Fibroblast of skin of back (primary cell): ENCODE measurements at places on chromosomes 5 and 9.
A peak's percentile ranks its signal among the peaks of the same experiment; 100 is the strongest.

DNA sequence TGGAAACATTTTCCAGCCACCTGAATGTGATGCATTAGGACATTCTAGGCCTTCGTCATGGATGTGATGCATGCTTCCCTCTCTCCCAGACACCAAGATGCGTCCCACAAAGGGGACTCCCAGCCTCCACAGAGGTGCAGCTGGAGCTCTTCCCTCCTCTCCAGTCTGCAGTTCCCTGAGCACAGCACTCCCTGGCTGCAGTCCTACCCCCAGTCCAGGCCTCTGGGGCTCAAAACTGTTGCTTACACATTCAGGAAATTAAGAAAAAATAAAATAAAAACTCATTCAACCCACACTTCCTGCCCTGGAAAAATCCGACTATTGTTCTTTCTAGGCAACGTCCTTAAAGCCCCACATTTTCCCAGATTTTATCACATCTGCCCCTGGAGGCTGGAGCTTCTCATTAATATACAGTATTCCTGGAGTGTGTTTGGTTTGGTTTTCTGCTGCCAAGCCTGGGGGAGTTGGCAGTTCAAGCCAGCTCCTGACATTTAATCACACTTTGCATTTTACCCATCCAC lies 78.4 kb upstream of the ICE1 start:
- no peak for DNase-seq

DNA sequence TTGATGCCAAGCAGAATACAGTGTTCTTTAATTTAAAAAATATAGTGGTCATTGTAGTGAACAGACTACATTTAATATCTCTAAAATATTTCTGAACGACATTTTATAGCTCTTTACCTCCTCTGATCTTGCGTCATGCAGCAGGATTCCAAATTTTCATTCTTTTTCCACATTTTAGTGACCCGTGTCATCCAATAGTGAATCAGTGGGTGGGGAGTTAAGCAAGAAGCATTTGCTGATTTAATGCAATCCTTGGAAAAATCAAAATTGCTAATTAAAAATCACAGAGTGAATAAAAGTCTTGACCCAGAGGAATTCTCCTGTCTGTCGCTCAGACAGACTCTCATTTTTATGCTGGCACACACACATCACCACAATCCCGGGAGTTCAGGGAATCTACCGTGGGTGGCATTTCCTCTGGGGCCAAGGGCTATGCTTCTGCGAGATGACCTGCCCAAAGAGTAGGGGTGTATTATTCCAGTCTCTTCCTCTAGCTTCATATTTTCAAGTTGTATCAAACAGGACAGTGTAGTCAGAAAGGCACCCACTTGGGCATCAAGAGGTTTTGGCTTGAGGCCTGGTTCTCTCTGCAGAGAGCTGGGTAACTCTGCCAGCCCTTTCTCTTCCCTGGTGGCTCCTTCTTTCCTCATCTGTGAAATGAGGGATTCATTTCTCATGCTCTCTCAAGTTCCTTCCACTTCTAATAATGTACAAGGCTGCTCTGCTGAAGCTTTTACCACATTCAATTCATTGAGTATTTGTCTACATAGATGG lies 24.8 kb upstream of the OTP start:
- peak; percentile 23 for DNase-seq

DNA sequence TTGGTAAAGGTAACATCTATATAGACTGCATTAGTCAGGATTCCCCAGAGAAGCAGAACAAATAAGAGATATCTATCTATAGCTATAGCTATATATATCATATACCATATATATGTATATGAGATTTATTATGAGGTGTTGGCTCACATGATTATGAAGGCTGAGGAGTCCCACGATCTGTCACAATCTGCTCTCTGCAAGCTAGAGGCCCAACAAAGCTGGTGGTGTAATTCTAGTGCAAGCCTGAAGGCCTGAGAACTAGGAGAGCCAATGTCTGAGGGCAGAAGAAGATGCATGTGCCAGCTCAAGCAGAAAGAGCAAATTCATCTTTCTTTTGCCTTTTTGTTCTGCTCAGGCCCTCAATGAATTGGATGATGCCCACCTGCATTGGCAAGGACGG lies 102.2 kb upstream of the PLPPR1 start:
- no peak for DNase-seq

GRCh38 chr5:50967009-50967562 lies 300.6 kb downstream of the PARP8 start:
- no peak for DNase-seq

GRCh38 chr9:29012911-29013310 lies 1439.6 kb upstream of the C9orf72 start:
- no peak for DNase-seq

DNA sequence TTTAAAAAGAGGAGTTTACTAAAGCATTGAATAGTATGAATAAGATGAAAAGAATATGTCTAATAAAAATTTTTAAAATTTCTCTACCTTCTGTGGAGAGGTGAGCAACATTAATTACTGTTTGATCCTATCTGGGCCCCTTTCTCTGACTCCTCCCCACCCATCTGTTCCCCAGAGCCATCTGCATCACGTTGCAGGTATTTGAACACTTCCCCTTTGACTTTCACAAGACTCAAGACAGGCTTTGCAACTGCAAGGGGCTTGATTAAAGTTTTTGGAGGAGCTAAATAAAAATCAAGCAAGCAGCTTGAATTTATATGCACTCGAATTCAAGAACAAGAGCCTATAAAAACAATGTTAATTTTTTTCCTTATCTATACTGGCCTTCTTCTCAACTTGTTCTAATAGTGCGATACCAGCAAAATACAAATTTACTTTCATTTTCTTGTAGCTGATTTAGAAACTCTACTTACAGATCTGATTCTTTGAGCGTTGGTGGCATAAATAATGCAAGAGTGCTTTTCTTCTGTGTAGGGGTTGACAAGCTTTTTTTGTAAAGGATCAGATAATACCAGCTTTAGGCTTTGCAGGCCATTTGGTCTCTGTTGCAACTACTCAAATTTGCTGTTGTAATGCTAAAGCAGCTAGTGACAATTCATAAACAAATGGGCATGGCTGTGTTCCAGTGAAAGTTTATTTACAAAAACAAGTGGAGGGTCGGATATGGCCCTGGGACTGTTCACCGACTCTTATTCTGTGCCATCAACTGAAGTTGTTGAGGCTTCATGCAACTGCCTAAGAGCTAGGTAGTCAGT lies 21.2 kb downstream of the TXNDC8 start:
- no peak for DNase-seq

GRCh38 chr9:33233626-33234342 lies 6.2 kb upstream of the SPINK4 start:
- DNase-seq: peak; percentile 90

DNA sequence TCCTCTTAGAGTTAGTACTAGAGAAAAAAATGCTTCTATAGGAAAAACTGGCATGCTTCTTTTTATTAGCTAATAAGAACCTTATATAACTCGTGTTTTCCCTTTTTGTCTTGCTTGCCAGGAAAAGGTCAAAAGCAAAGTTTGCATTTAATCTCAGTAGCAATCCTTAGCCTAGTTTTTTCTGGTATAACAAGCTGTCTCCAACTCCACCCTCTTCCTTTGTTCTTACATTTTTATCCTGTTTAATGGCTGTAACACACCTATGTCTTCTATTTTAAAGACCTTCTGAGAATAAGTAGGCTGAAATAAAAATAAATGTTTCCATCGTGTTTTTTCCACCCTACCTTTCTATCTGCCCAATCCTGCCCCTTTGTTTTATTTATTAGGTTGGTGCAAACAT lies 158.3 kb downstream of the SNCAIP start:
- no peak for DNase-seq

DNA sequence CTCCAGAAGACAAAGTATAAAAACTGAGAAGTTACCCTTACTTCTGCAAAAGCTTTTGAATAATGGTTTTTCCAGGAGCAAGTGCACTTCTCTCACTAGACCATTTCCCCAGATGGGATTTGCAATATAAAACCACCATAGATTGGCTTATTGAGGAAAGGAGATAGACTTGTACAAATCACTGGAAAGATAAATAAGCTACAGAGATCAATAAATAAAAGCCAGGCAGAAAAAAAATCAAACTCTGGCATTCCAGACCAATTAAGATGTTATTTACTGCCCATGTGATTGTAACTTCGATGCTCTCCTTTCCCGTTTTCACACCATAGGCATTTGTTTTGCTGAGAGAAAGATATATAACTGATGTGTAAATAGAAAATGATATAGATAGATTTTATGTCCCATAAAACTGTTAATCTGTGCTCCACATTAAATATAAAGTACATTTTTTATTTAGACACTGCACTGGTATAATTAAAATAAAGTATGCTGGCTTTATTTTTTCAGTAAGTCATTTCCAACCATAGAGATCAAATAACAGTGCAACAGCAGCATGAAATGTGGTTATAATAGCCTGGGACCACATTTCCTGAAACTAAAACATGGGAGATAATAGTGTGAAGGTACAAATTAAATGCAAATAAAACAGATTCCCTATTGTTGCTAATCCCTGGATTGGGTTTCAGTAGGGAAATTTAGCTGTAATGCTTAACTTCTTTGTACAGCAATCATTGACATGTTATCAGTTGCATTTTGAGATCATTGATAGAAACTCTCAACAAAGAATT lies 177.7 kb downstream of the NR2F1-AS1 start:
- no peak for DNase-seq

DNA sequence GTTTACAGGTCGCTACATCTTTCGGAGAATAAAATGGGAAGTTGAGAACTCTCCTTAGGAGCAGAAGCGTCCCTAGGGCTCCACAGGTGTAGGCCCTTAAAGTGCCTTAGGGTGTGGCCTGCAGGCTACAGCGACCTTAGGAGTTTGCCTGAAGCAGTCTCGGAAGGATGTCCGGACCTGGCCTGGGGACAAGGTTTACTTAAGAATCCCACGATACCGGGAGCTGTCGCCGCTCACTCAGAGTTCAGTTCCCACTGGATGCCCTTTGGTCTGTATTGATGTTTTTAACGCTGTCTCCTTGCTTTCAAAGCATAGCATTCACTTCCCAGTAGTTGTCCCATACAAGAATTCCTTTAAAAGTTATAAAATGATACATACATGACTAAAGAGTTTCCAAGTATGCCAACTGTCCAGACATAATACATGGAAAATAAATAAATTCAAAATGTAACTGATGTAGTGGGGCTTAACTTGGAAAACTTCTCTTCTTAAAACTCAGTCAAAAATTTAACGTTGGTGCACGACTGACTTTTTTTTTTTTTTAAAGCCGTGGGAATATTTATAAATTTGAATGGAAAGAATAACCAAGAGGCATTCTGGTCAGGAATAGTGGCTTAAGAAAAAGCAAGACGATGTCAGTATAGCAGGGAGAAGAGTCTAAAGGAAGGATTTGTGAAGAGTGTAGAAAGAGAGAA lies 848 bp downstream of the RAD50 start:
- peak; percentile 31 for DNase-seq
